ENCODE measurements at places on chromosomes 16 and 17. TPM values are rescaled to one million over a fixed set of nuclear protein-coding genes. Genes with fewer than 3 reads are reported as not detected.

DNA sequence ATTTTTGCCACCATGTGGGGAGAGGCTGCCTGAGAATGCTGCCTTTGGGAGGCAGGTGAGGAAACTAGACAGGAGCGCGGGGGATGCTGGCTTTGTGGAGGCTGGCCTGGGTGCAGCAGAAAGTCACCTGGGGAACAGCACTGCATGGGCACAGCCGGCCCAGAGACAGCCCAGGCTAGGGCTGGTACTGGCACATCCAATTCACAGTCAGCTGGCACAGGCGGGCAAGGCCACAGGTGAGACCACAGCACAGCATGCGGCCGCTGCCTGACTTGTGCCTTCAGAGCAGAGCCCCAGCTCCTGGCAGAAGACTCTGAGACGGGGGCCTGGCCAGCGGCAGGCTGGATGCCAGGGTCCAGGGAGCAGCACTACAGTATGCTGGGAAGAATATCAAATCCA lies 16.6 kb upstream of the PITPNM3 start:
- H3K4me3 ChIP-seq = no peak overlapping the region
- peaks cover 4% of the 10 kb centered on the region for H3K36me3 ChIP-seq
- DNase-seq = no peak
- H3K27me3 ChIP-seq = no peaks in the 10 kb centered on the region

- H3K4me1 ChIP-seq = peaks cover 17% of the 10 kb centered on the region
- no peak overlapping the region for H3K4me3 ChIP-seq
- peaks cover 86% of the 10 kb centered on the region for H3K27me3 ChIP-seq
- DNase-seq = no peak
Observed at GRCh38 chr17:47717261-47717697, 15.8 kb upstream of the TBX21 start.

- H3K36me3 ChIP-seq = peaks cover 15% of the 10 kb centered on the region
- no peak for DNase-seq
- no peak overlapping the region for H3K27ac ChIP-seq
- H3K4me3 ChIP-seq = no peak overlapping the region
- H3K4me1 ChIP-seq = peaks cover under 1% of the 10 kb centered on the region
Observed at GRCh38 chr17:75837899-75838298, 6.3 kb downstream of the UNC13D start.

DNA sequence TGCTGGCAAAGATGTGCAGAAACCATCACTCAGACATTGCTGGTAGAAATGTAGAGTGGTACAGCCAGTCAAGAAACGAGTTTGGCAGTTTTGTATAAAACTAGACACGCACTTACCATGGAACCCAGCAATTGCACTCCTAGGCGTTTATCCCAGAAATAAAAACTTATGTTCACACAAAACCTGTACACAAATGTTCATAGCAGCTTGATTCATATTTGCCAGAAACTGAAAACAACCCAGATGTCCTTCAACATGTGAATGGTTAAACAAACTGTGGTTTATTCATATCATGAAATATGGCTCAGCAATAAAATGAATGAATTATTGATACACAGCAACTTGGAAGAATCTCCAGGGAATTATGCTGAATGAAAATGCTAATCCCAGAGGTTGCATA lies 570.0 kb downstream of the CDH13 start:
- no peak for DNase-seq
- no peaks in the 10 kb centered on the region for H3K27me3 ChIP-seq
- no peaks in the 10 kb centered on the region for H3K36me3 ChIP-seq
- H3K4me1 ChIP-seq = no peaks in the 10 kb centered on the region

DNA sequence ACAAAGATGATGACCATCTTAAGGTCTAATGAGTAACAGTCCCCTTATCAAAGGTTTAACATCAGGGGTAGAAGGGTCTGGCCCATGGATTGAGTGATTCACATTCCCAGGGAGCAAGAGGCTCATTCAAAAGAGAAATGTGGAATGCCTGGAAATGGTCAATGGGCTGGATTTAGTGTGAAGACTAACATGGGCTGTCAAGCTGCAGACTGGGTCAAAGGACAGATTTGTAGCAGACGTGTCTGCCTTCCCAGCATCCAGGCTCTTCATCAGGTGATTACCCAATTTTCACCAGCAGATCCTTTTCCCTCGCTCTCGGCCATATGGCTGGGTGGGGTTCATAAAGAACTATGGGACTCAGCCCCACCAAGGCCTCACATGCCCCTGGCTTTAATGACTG lies 26.8 kb downstream of the DCUN1D3 start:
- H3K27me3 ChIP-seq = no peaks in the 10 kb centered on the region
- no peak overlapping the region for H3K4me3 ChIP-seq
- DNase-seq = no peak
- H3K4me1 ChIP-seq = peaks cover 78% of the 10 kb centered on the region
- H3K36me3 ChIP-seq = no peaks in the 10 kb centered on the region

The KRTAP2-2 gene
- not detected for total RNA-seq

The CTRB1 gene
- not detected for total RNA-seq

The CD300LB gene
- not detected for total RNA-seq
